Posterior cingulate gyrus (tissue), 11 donors: ENCODE measurements at places on chromosomes 6 and 20.
A peak's percentile ranks its signal among the peaks of the same experiment; 100 is the strongest.

- no peak for DNase-seq
Measured at GRCh38 chr6:100088009-100088408, 94.0 kb upstream of the MCHR2 start.

GRCh38 chr6:90793771-90794170 is 206.9 kb upstream of the MAP3K7 start:
- DNase-seq, result no peak

GRCh38 chr20:62141397-62142251 is 1.6 kb downstream of the PSMA7 start:
- DNase-seq, result no peak

GRCh38 chr20:61753987-61754956 is 311.4 kb downstream of the TAF4 start:
- DNase-seq, result peak; percentile 24

- DNase-seq, result no peak
Measured at GRCh38 chr20:59153832-59154231, 9.8 kb upstream of the ZNF831 start.

GRCh38 chr6:169416249-169416648 is 162.6 kb upstream of the THBS2 start:
- no peak for DNase-seq

DNA sequence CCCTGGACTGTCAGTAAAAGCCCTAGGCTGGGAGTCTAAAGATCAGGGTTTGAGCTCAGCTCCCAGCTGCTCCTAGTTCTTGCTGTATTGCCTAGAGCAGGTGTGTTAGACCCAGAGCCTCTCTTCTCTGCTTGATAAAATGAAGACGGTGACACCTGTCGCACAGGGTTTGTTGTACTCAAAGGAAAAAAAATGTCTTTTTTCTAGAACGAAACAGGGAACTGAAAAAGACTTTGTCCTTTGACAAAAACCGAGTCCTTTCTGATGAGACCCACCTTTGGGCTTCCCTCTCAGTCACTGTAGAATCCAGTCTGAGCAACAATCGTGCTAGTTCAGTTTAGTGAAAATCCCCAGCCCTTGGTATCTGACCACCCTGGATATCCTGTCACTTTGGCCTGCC is 102.1 kb upstream of the LAMP5 start:
- no peak for DNase-seq

DNA sequence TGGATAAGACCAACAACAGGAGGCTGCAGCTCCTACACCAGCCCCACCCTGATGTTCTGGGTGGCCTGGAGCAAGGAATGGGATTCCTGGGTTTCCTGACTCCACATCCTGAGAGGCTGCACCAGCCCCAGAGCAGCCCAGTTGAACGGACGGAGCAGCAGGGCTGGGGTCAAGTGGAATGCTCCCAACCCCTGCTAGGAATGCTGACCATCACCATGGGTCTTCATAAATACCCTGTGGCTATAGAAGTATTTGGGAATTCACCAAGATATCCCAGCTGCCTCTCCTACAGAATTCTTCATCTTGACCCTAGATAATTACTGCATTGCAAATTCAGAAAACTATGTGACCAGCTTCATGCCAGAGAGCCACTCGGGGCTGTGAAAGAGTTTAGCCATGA is 180.3 kb downstream of the THBS2 start:
- no peak for DNase-seq

DNA sequence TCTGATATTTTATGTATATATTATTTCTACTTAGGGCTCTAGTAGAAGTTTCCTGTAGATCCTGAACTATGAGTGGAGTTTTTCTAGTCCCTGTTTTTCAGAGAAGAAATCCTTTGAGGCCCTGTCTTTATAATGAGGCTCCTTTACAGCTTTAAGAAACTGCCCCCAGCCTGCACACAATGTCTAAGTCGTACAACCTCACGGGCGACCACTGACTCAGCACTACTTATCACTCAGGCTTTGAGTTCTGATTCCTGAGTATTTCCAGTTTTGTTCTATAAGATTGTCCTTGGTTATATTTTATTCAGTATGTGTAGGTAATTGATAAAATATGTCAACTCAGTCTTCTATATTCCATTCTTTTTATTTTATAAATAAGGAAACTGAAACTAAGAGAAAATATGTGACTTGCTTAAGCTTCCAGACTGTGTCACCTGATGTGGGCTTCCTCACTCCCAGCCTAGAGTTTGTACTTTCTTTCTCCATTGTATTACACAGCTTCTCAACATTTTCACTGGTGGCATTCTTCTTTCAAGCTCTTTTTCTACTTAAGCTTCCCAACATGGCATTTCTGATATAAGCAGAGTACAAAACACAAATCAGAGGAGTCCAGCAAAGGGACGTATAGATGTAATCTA is 167.0 kb downstream of the TBX18 start:
- DNase-seq, result no peak

DNA sequence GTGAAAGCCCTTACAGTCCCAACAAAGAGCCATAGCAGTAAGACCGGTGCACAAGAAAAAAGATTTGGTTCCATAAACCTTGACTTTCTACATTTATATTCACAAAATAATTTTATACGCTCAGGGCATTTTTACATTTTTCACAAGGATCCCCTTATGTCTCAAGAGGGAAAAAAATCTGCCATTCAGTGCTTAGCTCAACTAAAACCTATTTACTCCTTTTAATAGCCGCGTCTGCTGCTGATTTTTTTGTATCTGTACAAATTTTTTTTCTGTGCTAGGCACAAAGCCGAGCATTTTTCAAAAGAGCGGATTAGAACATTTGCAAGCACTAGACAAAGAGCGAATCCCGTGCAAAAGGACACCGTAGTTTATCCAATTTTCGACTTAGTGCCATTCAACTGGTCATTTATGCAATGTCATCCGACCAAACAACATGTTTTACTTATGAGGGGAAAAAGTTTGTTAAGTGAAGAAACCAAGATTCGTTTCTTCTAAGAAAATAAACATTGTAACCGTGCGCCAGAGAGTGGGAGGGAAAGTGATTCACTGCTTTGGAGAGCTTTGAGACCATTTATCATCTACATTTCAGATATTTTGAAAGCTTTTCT is 3.7 kb downstream of the TFAP2D start:
- no peak for DNase-seq

DNA sequence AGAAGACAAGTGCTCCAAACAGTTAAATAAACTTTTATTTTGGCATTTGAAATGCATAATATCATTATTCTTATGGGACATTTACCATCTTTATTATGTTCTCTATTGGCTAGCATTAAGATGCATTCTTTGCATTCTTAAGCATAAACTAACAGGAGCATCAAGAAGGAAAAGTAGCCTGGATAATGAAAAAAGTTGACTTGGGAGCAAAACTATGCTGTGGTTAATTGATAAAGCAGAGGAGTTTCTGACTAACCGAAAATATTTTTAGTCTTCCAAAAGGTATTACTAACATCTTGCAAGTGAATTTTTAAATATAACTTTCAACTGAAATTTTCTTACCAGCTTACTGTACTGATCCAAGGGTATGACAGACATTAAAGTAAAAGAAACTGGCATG is 140.3 kb downstream of the FLRT3 start:
- no peak for DNase-seq

DNA sequence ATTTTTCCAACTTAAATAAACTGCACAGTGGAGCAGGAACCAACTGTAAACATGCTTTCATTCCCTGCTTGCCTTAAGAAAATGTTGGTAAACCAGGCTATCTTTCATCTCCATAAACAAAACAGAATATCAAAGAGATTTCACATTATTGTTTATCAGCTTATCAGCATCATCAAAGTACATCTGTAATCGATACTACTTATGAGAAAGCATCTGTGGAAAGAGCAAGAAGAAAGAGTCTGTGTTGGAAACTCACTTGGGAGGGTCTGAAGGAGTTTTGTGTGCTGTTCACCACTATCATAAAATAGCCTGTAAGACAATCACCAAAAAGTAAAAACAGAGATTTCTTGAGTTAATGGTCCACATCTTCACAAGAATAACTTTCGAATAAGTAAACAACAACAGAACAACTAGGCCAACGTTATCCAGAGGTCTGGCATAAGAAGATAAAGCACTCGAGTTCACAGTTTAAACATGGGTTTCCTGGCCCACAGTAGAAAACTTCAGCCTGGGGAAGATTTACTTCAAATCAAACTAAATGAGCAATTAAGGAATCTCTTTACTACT is 47.9 kb downstream of the EPB41L2 start:
- DNase-seq, result no peak

DNA sequence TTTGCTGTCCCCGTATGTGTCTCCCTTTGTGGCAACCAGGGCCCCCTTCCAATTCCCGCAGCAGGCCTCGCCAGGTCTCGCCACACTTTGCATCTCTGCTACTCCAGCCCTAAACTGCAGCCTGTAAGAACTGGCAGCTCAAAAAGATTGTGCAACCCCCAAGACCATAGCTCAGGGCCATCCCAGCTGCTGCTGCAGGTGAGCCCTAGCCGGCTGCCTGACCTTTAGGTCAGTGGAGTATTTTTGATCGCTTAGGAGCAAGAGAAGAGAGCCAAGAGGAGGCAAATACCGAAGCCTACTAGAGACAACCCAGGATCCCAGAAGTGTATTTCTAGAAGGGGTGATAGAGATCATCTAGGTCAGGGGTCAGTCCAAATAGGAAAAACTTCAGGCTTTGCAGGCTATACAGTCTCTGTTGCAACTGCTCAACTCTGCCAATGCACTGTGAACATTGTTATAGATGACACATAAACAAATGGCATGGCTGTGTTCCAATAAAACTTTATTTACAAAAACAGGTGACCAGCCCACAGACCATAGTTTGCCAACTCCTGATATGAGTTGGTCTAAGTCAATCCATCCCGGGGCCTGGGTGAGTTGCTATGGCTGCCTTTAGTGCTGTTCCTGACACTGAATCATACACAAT is 138.4 kb downstream of the EYA2 start:
- no peak for DNase-seq

DNA sequence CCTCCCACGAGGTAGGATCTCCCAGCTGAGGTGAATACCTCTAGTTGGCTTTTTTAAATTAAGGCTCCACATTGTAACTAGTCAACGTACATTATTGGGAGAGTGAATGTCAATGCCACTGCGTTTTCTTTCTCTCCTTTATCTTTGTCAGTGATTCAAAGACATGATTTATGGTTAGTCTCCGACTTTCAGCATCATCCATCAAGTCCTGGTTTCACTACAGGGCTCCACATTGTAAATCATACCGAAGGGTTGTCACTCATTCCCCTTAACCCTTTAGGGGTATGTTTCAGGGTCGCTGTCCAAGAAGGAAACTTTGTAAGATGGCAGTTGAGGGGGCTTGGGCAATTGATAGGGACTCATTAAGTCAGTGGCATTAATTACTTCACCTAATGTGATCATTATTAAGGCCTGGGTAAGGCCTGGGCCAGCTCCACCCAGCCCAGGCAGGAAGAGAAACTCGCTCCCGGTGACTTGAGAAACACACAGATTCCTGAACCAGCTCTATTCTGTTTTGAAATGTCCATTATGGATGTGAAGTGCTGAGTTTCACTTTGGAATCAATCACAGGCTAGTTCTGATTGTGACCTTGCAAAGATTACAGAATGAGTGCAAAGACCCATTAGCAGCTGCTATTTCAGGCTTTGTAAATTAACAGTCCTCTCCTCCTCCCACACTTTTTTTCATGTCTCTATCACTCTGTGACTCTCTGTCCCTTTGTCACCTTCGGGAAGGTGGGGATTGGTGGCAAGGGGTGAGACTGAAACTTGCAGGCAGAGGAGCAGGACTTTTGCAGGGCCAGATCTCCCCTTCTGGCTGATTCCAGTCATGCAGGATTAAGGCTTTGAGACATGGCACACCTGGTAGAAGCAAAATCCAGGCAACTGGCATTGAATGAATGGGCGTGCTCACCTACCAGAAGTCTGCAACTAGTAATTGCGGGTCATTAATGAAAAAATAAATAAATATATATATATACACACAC is 222.4 kb downstream of the TSHZ2 start:
- no peak for DNase-seq

DNA sequence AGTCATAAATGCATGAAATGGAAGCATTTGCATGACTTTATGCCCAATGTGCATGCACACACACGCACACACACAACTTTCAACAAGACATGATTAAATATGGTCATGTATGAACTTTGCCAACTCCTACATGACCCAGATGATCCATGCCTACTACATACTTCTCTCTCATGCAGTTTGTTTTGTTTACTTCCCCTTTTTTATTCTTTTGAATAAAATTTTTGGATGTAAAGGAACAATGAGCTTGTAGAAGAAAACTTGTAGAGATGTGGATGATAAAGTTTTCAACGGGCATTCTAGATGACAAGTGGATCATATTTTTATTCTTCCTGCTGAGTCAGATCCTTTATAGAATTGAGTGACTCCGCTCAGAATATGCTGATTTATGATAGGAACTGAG is 50.8 kb upstream of the AIG1 start:
- DNase-seq, result no peak

GRCh38 chr6:144912474-144912873 is 627.3 kb downstream of the UTRN start:
- no peak for DNase-seq

DNA sequence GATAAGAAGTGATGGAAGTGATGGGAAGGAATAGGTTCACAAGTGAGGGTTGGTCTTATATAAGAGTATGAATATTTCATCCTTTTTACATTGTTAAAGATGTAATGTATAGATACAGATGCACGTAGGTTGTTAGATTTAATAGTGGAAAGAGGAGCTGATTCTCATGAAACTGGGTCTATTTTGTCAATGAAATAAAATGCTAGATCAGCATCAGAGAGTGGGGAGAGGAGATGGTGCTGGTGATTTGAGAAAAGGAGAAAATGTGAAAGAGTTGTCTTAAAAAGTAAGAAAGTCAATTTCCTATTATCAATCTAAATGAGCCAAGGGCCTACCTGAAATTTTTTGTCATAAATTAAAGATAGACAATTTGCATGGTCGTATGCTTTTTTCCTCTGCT is 82.8 kb upstream of the FYN start:
- no peak for DNase-seq

DNA sequence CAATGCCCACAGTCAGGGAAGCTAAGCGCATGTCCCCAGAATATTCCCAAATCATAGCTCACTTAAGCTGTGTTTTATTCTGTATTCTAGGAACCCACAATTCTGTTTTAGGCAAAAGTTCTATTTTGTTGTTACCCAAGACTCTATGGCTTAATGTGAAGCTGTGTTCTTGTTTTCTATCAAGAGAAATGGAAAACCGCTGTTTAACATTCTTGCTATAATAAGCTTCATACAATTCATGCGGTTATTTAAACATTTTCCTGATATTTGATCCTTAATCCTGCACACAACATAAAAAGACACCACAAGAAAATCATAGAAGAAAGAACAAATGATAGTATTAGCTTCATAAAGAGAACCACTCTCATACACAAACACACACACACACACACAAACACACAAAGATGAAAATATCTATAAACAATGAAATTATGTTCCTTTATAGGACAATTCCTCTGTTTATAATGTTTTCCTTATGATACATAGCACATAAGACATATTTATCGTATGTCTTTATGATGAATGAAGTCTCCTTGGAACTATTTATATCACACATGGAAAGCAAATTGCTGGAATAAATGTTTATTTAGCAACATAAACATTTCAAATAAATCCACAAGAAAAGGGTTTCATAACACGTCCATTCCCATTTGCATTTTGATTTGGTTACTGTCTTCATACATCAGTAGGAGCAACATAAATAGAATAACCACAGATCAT is 16.4 kb upstream of the COL21A1 start:
- no peak for DNase-seq

- DNase-seq, result peak; percentile 85
Measured at GRCh38 chr20:37518606-37519507, 2.2 kb upstream of the NNAT start.

GRCh38 chr20:44092551-44093248 is 94.3 kb downstream of the JPH2 start:
- no peak for DNase-seq
